G401 (cell line): ENCODE measurements at places on chromosomes 3 and 15. TPM values are rescaled to one million over a fixed set of nuclear protein-coding genes. Genes with fewer than 3 reads are reported as not detected.

Gene CORO2B
- total RNA-seq: 1.0 TPM in 1 of 2 replicates, not detected in the other

Gene ADGRG7
- total RNA-seq: not detected in 2 replicates

Gene LRRC31
- total RNA-seq: not detected in 2 replicates

Gene ADIPOQ
- not detected in 2 replicates for total RNA-seq

Gene PTH1R
- 14.8 and 23.6 TPM in 2 replicates for total RNA-seq

Gene PCSK6
- total RNA-seq: 0.06 and 0.37 TPM in 2 replicates

Gene CRYGS
- total RNA-seq: 0.37 and 2.0 TPM in 2 replicates
